ENCODE measurements at places on chromosomes 6 and 20.

- no peak for DNase-seq
These were observed 744.3 kb upstream of the DEFB115 start for GRCh38 chr20:30513050-30513628.

DNA sequence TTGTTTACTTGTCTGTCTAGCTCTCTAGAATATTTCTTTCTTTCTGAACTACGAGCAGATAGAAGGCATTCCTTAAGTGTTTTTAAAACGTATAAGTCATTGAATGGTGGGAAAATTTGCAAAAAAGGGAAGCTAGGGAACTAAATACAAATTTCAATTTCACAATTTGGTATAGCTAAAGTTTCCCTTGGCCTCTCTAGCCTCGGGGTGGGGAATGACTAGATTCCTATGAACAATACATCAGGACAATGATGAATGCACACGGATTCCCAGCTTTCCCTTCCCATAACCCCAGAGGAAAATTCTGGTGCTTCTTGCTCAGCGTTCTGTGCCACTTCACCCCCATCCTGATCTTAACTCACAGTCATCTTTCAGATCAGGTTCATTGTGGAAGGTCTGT lies 113.3 kb upstream of the ASF1A start:
- no peak for DNase-seq

DNA sequence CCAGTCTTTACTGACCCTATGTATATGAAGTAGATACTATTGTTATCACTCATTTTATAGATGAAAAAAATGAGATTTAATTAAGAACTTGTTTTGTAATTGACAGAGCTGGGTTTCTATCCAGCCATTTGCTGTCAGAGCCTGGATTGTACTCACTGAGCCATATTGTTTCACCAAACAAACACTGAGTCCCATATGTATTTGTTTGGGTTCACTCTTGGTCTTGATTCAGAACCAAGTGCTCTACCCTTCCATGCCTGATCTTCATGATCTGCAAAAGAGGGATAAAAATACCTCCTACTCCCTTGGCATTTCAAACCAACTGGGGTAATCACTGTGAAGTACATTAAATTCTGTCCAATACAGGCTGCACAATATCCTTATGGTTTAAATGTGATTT lies 52.4 kb downstream of the OPN5 start:
- DNase-seq = no peak

DNA sequence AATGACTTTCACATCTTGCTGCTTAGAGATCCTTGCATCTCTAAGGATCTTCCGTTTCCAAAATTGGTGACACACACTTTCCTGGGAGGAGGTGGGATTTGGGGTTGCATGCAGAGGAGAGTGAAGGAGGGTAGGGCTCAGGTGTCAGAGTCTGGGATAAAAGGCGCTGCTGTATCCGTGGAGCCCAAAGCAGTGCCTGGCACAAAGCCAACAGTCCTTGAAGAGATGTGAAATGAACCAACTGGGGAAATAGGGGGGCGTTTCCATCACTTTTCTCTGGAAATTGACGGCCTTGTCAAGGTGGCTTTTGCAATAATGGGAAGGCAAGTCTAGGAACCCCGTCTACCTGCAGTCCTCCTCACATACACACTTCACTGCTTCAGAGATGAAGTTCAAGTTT lies 59.5 kb upstream of the NELFCD start:
- DNase-seq = no peak

Data from globus pallidus (tissue), 1 donor.